CD4-positive, alpha-beta T cell treated with Interleukin-17A for 1 hour (primary cell): ENCODE measurements at places on chromosomes 12 and 14.
A peak's percentile ranks its signal among the peaks of the same experiment; 100 is the strongest.

GRCh38 chr12:93653079-93653478 is 24.1 kb upstream of the CRADD start:
- DNase-seq, result no peak

- DNase-seq, result no peak
Measured at GRCh38 chr12:67302162-67302561, 33.0 kb downstream of the CAND1 start.

- no peak for DNase-seq
Measured at GRCh38 chr14:22622255-22622654, 21.9 kb downstream of the OR6J1 start.

DNA sequence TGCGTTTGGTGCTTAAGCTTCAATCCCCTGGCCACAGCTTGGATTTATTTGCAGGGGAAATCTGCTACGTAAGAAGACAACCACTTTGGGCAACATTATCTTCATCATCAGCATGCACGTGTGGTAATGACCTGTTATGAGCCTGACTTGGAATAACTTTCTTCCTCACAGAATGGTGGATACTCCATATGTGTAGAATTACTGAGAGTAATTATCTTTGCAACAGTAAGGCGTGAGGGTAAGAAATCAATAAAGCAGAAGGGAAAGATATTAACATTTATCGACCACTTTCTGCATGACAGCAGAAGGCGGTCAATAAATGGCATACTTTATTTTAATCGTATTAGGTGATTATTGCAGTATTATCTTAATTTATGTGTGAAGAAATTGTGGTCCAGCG is 152.7 kb downstream of the RGS6 start:
- DNase-seq, result no peak

GRCh38 chr12:3896356-3896755 is 23.2 kb upstream of the PARP11 start:
- no peak for DNase-seq

GRCh38 chr12:38878986-38879385 is 26.4 kb downstream of the CPNE8 start:
- DNase-seq, result no peak

GRCh38 chr12:108806921-108807320 is 50.5 kb downstream of the SSH1 start:
- DNase-seq, result no peak

GRCh38 chr14:96584199-96584906 is 82.2 kb downstream of the PAPOLA start:
- peak; percentile 14 for DNase-seq

- DNase-seq, result no peak
Measured at GRCh38 chr14:76193696-76194095, 42.0 kb downstream of the GPATCH2L start.

GRCh38 chr12:106434526-106434925 is 77.0 kb downstream of the POLR3B start:
- DNase-seq, result no peak

- DNase-seq, result peak; percentile 27
Measured at GRCh38 chr12:62604373-62604772, 137.7 kb downstream of the MON2 start.

GRCh38 chr12:92107094-92107493 is 38.6 kb downstream of the BTG1 start:
- no peak for DNase-seq

GRCh38 chr12:56687223-56688128 is 608 bp downstream of the PTGES3 start:
- DNase-seq, result peak; percentile 75

- DNase-seq, result no peak
Measured at GRCh38 chr12:18576104-18576626, 161.6 kb downstream of the PLCZ1 start.
